ENCODE measurements at places on chromosomes 3 and 15. TPM values are rescaled to one million over a fixed set of nuclear protein-coding genes. Genes with fewer than 3 reads are reported as not detected.

The CLDN11 gene
- 515 TPM for total RNA-seq

The ZBED2 gene
- total RNA-seq = not detected

The ALCAM gene
- 49.7 TPM for total RNA-seq

DNA sequence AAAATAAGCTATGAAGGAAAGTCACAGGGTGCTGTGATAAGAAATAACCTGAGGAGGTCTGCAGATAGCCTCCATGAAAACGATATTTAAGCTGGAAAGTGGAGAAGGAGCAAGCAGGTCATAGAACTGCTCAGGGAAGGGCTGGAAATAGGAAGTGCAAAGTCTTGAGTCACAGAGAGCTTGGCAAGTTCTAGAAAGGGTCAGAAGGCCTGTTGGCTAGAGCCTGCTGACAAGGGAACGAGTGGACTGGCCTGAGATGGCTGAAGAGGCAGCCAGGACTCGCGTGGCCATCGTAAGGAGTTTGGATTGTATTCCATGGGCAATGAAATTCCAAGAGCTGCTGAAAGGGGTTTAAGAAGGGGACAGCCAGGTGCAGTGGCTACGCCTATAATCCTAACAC lies 64.7 kb upstream of the IL12A start:
- DNase-seq = no peak

The GPR156 gene
- not detected for total RNA-seq

DNA sequence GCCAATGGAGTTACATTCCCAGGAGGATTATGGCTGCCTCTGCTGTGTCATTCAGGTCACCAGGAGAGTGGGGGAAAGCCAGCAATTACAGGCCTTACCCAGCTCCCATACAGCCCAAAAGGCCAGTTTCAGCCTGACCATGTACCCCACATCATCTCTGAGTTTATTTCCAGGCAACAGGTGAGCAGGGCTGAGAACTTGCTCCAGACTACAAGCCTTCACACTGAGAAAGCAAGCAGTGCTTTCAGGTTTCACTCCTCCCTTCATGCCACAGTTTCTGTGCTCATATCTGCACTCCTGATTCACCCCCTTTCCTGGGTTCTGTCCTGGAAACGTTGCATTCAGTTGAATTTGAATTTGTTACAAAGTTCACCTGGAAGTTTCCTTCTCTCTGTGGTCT lies 68.1 kb upstream of the ABI3BP start:
- DNase-seq = no peak

The CCDC54 gene
- total RNA-seq = not detected

DNA sequence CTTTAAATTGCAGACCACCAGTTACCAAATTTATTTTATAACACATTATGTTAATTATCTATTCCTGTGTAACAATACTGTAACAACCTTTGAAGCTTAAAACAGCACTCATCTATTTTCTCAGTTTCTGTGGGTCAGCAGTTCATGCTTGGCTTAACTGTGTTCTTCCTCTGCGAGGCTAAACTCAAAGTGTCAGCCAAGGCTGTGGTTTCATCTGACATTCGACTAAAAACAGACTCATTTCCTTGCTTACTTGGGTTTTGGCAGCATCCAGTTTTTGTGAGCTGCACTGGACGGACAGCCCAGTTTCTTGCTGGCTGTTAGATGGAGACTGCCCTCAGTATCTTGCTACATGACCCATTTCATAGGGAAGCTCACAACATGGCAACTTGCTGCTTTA lies 247.3 kb upstream of the KCNH8 start:
- no peak for DNase-seq

DNA sequence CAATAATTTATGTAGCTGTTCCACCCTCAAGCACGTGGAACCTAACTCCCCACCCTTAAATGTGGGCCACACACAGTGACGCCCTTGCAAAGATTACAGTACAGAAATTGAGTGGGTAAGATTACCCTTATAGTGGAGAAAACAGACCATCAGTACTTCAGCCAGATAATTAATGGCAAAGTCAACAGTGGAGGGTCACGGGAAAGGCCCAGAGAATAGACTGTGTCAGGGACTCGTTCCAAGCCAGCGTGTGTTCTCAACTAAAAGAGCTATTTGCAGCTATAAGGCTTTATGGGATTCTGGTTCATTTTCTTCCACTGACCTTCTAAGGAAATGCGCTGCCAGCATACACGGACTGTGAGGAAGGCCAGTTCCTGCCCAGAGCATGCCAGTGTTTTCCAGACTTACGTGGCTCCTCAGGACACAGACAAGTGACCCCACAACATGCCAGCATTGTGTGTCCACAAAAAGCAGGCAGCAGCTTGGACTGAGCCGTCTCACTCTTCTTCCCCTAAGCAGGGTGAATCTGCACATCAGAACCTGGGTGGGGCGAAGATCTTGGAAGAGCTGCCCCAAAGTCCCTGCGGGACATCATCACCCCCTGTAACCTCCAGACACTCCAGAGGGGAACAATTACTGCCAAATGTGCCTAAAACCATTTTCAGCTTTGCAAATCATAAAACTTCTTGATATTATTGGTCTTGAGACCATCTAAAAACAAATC lies 428.5 kb downstream of the OCA2 start:
- no peak for DNase-seq
